ENCODE measurements at places on chromosomes 13 and 19.

DNA sequence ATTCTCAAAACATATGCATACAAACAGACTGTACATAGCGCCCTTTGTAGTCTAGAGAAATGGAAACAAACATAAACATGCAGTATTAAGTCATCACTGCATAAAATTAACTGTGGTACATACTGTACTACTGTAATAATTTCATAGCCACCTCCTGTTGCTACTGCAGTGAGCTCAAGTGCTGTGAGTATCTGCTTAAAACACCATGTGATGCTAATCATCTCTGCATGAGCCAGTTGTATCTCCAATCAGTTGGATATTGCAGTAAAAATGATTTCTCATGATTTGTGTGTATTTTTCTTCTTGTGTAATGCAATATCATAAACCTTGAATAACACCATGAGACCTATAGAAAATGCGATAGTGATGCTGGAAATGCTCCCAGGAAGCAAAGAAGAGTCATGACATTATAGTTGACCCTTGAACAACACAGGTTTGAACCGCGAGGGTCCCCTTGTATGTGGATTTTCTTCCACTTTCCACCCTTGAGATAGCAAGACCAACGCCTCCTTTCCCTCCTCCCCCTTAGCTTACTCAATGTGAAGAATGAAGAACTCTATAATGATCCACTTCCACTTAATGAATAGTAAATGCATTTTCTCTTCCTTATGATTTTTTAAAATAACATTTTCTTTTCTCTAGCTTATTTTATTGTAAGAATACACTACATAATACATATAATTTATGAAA is 4.1 kb downstream of the TNFSF13B start:
- DNase-seq: no peak

DNA sequence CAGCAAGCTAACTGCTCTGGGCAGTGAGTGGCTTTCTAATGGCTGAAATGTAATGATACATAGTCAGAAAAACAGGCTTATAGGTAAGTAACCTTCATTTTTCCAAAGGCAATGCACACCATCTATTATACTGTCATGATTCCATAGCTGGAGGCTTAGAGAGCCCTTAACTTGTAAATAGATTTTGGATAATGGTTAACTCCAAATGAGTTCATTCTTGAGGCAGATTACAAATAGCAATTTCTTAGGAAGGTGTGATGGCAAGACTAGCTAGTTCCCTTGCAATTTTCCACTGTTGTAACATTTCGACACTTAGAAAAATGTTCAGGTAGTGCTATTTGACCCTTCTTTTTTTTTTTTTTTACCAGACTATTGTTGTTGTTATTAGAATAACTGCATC is 789.8 kb upstream of the PCDH9 start:
- DNase-seq: no peak

DNA sequence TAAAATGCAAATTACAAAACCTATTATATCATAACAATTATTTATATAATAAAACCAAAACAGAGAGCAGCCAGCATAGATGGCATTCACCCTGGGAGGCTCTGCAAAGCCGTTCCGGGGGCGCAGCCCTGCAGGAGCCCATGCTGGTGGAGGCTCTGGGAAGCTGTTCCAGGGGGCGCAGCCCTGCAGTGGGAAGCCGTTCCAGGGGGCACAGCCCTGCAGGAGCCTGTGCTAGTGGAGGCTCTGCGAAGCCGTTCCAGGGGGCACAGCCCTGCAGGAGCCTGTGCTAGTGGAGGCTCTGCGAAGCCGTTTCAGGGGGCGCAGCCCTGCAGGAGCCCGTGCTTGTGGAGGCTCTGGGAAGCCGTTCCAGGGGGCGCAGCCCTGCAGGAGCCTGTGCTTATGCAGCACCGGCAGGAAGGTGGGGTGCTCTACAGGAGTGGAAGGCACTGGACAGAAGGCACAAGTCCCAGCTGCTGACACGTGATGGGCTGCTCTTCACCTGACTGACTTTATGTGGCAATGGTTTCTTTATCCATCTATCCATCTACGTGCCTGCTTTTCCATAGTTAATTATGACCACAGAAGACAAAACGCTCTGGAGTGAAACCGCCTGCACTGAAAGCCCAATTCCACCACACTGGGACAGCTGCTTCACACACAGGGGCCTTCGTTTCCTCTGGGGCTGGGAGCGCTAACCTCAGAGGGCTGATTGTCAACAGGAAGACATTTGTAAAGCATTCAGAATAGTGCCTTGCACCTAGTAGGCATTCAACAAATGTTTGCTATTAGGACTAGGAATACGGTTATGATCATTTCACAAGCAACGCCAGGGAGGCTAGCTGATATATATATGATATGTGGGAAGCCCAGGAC is 23.7 kb downstream of the PCID2 start:
- no peak for DNase-seq

GRCh38 chr13:38868870-38869269 is 121.8 kb downstream of the STOML3 start:
- no peak for DNase-seq

- DNase-seq: no peak
Observed at GRCh38 chr19:3333662-3334061, 32.7 kb upstream of the NFIC start.

DNA sequence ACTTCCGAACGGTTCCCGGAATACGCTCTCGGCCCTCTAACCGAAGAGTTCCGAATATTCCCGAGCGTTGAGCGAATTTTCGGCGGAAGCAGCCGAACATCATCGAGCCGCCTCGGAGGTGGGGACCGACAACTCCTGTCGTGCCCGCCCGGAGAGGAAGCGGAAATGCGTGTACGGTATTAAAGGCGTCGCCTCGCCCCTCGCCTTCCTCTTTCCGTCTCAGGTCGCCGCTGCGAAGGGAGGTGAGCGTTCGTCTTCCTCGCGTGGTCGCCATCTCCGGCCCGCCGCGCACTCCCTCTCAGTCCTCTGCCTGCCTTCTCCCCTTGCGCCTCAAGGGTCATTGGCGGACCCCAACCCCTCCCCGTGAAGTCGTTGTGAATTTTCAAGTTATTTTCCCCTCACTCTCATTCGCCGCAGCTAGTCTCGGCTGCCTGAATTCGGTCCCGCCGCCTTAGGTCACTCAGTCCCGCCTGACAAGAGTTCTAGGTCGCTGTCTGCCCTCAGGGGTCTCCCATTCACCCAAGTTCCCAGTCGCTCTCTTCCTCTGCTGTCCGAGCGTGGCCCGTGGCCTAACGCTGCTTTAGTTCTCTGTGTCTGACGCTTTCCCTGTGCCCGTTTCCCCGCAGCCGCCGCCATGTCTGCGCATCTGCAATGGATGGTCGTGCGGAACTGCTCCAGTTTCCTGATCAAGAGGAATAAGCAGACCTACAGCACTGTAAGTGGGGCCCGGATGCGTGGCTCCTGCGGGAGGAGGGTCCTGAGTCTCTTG is at the start of gene RPL28:
TSS of gene RPL28 (plus strand) at position 209 of the 769 bp plus-strand sequence. CDS start at position 635, 426 bp downstream.
- peak; percentile 99 for DNase-seq

- peak; percentile 59 for DNase-seq
Observed at GRCh38 chr19:54430306-54431254, 15.3 kb downstream of the TTYH1 start.

Measured in hindlimb muscle (tissue), 1 donor.